ENCODE measurements at places on chromosomes 1 and 21.

GRCh38 chr1:58896246-58897183 is 112.7 kb upstream of the JUN start:
- no peak for DNase-seq

DNA sequence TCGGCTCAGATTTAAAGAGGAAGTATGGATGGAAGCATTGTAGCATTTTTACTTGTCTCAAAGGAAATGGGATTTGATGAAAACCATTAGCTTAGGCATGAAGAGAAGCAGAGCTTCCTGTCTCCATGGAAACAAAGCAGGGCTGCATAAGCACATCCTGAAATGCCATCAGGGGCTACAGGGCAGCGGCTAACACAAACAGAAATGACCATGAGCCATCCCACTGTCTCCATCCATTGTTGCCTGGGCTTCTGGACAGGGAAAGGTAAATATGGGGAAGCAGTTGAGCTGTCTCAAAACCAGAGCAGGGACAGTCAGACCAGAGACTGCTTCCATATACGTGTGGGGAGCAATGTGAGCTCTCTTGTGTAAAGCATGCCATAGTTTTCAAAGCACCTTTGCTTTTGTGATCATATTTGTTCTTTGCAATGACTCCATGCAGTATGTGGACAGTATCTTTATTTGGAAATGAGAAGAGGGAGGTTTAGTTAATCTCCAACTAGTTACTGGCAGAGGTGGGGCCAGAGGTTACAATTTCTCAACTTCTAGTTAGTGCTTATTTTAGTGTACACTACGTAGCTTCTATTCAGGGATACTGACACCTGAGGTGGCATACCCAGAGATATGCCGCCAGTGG is 176.1 kb downstream of the CACNA1E start:
- DNase-seq: no peak

- DNase-seq: no peak
Observed at GRCh38 chr1:185694081-185694480, 40.1 kb upstream of the HMCN1 start.

- DNase-seq: peak; percentile 46
Observed at GRCh38 chr1:91165033-91165654, 143.3 kb upstream of the ZNF644 start.

- no peak for DNase-seq
Observed at GRCh38 chr1:211327346-211327921, 801 bp downstream of the TRAF5 start.

DNA sequence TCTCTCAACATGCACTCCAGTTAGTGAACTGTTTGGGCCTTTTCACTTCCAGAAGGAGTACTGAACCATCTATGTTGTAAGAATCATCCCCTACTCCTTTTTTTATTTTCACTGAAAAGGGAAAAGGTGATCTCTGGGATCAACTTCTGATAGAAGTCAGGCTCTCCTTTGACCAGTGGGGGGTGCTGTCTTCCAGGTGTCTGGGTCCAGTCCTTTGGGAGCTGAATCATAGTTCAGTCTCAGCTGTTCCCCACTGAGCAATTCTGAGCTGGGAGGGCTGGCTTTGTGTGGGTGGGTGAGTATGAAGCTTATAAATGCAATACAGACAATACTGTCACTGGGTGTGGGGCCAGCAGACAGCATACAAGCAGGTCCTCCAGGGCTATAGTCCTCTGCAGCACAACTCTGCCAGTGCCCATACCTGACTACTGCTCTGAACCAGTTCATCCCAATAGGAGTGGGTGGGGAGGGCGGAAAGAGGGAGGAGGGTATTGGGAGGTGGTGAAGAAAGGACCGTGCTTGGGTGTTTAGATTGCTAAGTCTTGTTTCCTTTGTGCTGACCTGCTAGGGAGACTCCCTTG is 12.5 kb upstream of the SARS1 start:
- DNase-seq: peak; percentile 38

GRCh38 chr1:209689477-209689876 is 14.3 kb downstream of the G0S2 start:
- no peak for DNase-seq

DNA sequence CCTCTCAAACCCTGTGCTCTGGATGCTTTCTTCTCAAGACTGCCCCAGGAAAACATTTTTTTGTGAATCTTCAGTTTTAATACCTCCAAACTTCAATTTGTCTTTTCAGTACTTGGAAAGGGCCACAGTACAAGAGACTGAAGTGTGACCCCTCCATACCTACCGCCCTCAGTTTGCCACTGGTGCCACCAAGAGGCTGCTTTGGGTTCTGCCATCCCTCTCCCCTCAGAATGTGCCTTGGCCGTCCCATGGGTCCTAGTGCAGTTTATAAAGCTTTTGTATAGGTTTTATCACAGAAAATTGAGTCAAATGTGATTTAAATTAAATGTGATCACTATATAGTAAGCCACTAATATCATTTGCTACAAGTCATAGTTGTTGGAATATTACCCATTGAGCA is 60.8 kb upstream of the PGD start:
- no peak for DNase-seq

- DNase-seq: no peak
Observed at GRCh38 chr1:228897901-228898300, 162.6 kb downstream of the RHOU start.

DNA sequence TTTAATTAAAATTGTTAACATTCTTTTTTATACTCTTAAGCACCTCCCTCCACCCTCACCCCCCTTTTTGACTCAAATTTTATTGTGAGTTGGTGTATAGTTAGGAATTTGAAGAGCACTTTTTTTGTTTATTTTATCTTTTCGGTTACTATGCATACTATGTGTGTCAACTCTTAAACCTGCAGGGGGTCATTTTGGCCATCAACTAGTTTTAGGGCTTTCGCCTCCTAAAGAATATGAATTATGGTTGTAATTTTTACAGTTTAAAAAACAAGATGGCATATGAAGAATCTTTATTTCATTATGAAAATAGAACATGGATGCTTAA is 9.7 kb downstream of the BACH1 start:
- no peak for DNase-seq

GRCh38 chr21:35926003-35926740 is 134.2 kb downstream of the SETD4 start:
- DNase-seq: no peak

DNA sequence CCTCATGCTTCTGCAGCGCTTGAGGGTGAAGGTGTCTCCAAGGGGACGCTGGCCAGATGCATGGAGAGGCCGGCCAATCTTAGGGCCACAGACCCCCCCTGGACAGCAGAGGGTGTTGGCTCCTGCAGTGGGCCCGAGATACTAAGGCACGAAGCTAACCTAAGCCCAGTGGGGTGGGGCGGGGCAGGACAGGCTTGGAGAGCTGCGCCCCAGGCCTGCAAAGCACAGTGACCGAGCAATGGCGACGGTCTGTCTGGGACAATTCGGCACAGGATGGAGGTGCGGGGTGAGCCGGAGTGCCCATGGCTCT is 1.3 kb downstream of the FNDC10 start:
- DNase-seq: no peak

DNA sequence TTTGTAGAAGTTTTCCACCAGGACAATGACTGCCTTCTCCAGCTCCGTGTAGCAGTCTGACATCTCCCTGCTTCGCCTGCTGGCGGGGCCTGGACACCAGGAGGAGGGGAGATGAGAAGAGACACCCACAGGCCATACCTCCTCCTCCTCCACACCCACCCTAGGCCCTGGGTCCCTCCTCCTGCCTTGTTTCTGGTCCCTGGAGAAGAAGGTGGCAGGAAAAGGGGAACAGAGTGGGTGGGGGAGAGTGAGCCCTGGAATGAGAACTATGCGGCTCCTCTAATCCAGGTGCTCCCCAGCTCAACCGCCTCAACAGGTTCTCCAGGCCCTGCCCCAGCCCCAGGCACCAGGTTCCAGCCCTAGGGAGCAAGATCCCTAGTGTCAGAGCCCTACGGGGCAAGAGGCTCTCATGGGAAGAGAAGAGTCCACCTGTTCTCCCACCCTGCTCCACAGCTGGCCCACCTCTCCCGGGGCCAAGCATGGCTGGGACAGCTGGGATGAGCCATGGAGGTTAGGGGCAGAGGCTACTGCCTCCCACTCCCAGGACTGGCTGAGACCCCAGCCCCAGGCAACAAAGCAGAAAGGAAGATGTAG is 4.8 kb downstream of the S100A16 start:
- no peak for DNase-seq

DNA sequence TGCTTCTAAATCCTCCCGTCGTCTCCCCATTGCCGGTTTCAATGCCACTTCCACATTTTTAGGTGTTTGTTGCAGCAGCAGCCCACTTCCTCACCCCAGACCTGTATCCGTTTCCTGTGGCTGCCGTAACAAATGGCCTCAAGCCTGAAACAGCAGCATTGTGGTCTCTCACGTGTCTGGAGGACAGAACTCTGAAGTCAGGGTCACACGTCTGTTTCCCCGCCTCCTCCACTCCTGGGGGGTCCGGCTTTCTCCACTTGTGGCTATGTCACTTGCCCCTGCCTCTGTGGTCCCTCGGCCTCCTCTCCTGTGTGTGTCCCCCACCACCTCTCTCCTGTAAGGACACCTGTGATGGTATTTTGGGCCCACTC is 21.8 kb downstream of the TRPM2 start:
- no peak for DNase-seq

DNA sequence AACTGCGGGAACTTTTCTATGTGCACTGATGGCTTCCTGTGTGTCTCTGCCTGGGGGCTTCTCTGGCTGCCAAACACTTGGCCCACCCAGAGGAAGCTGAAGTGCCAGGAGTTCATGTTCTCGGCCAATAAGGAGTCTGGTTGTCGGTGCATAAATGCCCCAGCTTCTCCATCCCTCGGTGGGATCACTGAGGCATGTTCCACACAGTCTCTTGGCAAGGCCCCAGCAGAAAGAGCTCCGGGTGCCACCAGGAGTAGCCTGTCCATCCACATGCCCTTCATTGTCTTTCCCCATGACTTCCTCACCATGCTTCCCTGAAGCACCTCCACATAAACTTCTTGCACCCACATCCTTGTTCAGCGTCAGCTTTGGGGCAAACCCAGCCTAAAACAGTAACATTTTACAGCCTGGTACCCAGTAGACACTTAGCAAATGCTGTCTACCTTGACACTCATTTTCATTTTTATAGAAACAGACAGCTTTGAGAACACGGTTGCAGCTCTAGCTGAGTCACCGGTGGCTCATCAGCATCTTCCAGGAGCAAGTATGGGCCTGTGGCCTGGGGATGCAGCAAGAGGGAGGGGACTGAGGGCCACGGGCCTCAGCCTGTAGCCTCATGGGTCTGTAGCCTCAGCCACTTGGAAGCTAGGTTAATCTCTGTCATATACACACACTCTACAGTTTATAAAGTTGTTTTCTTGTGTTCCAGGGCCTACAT is 14.8 kb upstream of the CDCP2 start:
- no peak for DNase-seq

- DNase-seq: no peak
Observed at GRCh38 chr1:212587016-212587887, 21.3 kb upstream of the ATF3 start.

DNA sequence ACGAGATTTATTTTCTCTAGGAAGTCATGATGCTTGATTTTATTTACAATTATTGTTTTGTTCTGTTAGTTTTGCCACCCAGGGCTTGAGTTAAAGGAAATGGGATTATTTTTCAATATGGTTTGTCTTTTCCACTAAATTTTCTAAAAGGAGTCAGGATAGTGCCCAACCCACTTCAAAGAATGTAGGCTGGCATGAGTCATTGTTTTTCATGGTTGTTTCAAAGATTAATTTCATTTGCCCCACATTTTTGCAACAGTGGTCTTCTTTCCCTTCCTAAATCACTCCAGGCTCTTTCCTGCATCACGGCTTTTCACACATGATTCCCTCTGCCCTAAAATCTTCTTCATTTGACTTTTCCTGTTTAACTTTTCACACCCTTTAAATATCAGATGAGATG is 2.5 kb downstream of the SLAMF6 start:
- no peak for DNase-seq

- peak; percentile 16 for DNase-seq
Observed at GRCh38 chr1:165928075-165928731, 100.8 kb downstream of the UCK2 start.

GRCh38 chr21:44890338-44890931 is 16.9 kb upstream of the PTTG1IP start:
- DNase-seq: no peak

GRCh38 chr1:201941420-201942128 is 4.8 kb downstream of the LMOD1 start:
- no peak for DNase-seq

DNA sequence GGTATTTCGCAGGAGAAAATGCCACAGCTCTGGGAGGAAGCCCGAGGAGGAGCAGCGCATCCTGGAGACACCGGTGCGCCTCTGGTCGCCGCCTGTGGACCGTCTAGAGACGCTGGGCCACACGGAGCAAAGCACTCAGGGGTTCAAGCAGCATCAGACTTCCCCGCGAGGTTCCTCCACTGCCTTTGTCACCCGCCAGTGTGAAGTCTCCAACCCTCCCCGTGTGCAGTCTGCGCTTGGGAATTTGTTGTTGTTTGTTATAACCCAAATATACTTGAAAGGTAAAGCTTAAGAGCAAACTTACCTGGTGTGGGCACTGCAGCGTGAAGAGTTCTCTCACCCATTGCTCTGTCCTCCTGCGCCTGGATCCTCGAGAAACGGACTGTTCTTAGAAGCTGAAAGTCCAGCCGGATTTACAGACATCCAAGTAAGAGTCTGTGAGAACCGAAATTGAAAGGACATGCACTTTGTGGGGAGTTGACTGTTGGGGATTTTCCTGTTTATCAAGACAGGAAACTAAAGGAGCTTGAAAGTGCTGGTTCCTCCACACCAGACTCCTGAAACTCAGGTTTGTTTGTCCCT is at the start of gene GBP4:
Gene GBP4 (minus strand): TSS at position 452 of the 582 bp plus-strand sequence. CDS start 108 bp downstream, at position 344.
- no peak for DNase-seq

DNA sequence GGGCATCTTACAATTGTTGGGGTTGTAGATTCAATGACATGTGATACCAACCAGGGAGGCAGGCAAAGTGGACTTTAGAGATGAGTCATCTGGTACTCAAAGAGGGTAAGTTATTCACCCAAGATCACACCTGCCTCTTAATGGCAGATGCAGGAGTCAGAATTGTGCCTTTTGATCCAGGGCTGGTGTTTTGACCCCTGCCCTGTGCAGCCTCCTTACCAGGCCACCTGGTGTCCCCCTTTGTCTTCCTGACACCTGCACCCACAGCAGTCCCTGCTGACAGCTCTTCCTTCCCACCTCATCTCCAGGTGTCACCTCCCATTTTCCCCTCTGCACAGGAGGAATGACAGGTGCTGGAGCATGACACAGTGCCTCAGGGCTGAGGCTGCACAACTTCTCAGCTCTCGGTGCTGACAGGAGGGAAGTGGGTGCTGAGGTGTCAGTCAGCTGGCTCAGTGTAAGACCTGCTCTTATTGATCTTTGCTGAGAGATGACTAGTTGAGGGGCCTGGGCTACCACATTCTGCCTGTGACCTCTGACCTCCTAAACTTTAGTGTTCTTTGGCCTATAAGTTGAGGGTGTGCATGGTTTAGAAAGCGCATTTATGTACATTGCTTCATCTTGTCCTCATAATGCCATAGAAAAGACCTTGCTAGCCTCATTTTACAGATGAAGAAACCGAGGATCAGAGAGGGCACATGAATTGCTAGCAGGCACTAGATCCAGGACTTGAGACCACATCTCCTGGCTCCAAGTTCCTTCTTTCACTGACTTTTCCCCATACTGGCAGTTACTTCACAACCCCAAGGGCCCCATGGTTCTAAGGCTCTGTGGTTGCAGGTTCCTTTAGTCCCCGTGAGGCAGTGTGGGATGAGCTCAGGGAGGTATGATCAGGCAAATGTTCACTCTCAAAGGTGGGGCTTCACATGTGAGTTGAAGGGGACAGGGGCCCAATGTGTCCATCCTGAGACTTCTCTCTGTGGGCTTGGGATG is 31.3 kb downstream of the CACNA1E start:
- DNase-seq: no peak

- no peak for DNase-seq
Observed at GRCh38 chr1:50424884-50425375, 1.7 kb upstream of the DMRTA2 start.
